Purkinje cell (primary cell): ENCODE measurements at places on chromosomes 4 and X. TPM values are rescaled to one million over a fixed set of nuclear protein-coding genes. Genes with fewer than 3 reads are reported as not detected.

TMEM271 gene
- 2.7 TPM in 1 of 2 replicates, not detected in the other for polyA plus RNA-seq

SPANXN4 gene
- polyA plus RNA-seq = not detected in 2 replicates

MAGEA8 gene
- not detected in 2 replicates for polyA plus RNA-seq

CABS1 gene
- not detected in 2 replicates for polyA plus RNA-seq

UGT2B7 gene
- not detected in 2 replicates for polyA plus RNA-seq

GAGE12J gene
- polyA plus RNA-seq = not detected in 2 replicates

TLL1 gene
- polyA plus RNA-seq = 1.2 and 1.4 TPM in 2 replicates

NDNF gene
- 4.0 and 12.4 TPM in 2 replicates for polyA plus RNA-seq

KIT gene
- polyA plus RNA-seq = 1.5 and 2.3 TPM in 2 replicates

MAGEA4 gene
- polyA plus RNA-seq = not detected in 2 replicates

GPM6B gene
- 176 and 218 TPM in 2 replicates for polyA plus RNA-seq

CLDN34 gene
- polyA plus RNA-seq = not detected in 2 replicates

TBC1D14 gene
- 7.4 and 9.5 TPM in 2 replicates for polyA plus RNA-seq

PLP1 gene
- 23.2 and 43.0 TPM in 2 replicates for polyA plus RNA-seq

PNMA3 gene
- polyA plus RNA-seq = 4.1 and 5.0 TPM in 2 replicates

USO1 gene
- polyA plus RNA-seq = 96.8 and 105 TPM in 2 replicates
